Liver (tissue), 10 donors: ENCODE measurements at places on chromosomes 5 and 9. TPM values are rescaled to one million over a fixed set of nuclear protein-coding genes. Genes with fewer than 3 reads are reported as not detected.

DNA sequence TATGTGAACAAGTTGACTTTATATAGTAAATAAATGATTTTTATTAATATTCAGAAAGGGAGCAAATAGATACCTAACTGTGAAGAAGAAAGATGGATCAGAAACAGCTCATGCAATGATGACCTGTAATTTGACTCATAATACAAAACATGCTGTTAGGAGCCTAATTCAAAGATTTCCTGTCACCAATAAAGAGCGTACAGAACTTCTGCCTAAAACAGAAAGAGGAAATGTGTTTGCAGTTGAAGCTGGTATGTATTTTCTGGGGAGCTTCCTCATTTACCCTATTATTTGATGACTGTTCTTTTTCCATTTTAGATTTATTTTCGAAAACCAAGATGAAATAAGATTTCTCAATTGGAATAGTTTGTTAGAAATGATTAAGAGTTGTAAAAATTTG lies 11.4 kb downstream of the YTHDC2 start:
- DNase-seq: no peak

- DNase-seq: no peak
These were observed 56.2 kb upstream of the TNFSF15 start for GRCh38 chr9:114861922-114862605.

LECT2 gene
- total RNA-seq: 72.0 TPM

- no peak for DNase-seq
These were observed 1132.9 kb upstream of the WWC1 start for GRCh38 chr5:167158588-167158987.

NIPBL gene
- 25.4 TPM for total RNA-seq

DNM1 gene
- total RNA-seq: 5.9 TPM

DNA sequence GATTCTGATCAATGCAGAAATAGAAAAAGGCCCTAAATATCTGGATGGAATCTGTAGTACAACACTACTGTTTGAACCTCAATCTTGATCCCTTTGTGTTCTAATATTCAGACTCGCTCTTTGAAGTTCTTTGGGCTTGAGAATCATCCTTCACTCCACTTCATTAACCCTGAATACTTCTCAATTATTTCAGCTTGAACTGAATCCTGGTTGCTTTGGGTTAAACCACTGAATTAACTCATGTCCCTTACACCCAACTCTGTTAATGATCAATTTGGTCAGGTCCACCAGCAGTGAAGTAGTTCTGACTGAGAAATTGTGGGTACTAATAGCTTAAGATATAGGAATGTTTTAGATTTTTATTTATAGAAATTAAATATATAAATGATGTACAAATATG lies 1707.2 kb upstream of the ACO1 start:
- no peak for DNase-seq

GRCh38 chr5:101608322-101608721 lies 687.8 kb downstream of the SLCO4C1 start:
- DNase-seq: no peak

DNA sequence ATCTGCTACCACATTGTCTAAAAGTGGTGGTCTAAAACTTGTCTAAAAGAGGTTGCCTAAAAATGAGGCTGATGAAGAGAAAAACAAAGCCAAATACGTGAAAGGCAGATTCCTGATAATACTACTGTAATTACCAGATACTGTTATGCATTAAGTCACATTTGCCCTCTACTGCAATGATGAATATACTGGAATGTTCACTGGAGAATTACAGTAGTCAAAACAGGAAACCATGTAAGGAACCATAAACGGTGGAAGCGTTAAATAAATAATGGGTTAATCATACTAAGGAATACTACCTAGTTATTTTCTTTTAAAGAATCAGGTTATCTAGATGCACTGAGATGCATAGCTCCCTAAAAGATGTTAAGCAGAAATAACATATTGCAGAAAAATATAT lies 201.3 kb downstream of the MCTP1 start:
- DNase-seq: no peak

FCN1 gene
- total RNA-seq: 7.8 TPM

- DNase-seq: no peak
These were observed 19.4 kb upstream of the FABP6 start for GRCh38 chr5:160209917-160210316.
